ENCODE measurements at places on chromosomes 6 and 20.
A peak's percentile ranks its signal among the peaks of the same experiment; 100 is the strongest.

GRCh38 chr6:154996841-154997311 is 1.8 kb downstream of the TIAM2 start:
- no peak for DNase-seq

DNA sequence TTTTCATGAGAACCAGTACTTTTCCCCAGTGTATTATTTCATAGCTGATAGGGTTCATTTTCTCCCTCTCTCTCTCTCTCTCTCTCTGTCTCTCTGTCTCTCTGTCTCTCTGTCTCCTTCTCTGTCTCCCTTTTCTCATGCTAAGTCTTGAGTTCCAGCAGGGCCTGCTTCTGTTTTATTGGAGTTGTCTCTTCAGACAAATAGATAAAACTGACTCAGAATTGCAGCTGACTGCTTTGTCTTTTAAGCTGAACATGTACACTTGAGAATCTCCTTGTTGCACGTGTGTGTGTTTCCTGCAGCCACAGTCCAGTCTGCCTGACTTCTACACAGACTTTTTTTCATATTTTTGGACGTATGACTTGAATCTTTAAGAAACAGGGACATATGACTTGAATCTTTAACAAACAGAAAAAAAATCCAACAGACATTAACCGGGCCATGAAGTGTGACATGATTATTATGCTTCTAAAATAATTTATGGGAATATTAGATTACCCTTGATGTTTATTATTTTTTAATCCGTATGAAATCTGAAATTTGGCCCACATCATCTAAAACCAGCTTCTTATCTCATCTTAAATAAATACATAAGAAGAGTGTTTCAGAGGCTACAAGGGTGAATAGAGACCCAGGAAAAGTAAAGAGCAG is 71.5 kb downstream of the JAG1 start:
- DNase-seq = no peak

GRCh38 chr20:17822039-17822438 is 122.3 kb downstream of the BANF2 start:
- DNase-seq = no peak

- DNase-seq = no peak
Measured at GRCh38 chr6:87291883-87292282, 30.5 kb upstream of the SMIM8 start.

DNA sequence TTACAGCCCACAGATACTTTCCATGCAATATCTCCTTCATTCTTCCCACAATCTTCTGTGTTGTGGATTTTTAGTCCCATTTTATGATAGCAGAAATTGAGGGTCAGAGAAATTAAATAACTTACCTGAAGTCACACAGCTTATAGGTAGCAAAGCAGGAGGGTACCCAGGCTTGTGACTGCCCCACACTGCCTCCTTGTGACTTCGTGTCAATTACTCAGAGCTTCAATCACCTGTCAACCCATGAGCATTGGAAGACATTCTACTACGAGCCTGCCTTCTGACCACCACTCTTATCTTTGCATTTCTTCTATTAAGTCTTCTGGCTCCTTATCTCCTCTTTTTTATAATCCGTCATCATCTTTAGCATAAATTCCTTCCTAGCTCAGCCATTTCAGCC is 71.6 kb upstream of the NRSN1 start:
- DNase-seq = no peak

DNA sequence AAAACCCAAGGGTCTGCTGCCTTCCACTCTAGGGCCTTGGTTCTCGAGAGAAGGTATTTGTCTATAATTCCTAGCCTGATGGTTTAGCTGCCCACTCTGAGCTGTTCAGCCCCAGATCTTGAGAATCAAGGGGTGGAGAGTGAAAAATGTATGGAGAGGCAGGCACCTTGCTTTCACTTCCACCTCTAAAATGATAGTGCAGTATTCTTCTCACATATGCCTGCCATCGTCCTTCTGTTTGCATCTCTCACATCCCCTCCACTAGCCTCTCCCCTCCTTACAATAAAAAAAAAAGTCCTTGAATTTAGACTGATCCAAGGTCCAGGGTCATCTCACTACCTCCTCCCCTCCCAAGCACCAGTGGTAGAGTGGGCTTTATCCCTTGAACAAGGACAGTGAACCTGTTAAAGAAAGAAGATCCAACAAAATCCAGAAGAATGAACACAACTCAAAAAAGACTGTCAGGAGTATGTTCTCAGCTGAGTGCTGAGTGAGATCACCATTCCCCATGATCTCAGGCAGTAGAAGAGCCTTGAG is 104.2 kb downstream of the HIVEP1 start:
- DNase-seq = no peak

- DNase-seq = peak; percentile 92
Measured at GRCh38 chr6:103081876-103082630, 1688.5 kb downstream of the GRIK2 start.

DNA sequence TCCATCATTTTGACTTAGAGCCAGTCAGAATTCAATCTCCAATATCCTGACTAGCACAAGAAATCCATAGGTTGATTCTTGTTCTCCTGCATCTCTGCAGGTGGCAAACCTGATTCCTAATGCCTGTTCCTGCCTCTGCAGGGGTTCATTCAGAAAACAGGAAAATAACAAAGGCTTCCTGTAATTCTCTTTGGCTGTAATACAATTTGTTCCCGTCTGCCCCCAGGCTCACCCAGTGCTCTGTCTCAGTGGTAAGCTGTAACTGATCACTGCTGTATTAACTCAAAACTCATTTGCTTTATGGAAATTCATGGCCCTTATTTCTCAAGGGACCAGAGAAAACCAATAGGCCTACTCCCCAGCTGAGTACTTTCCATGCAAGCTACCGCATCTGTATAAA is 88.6 kb downstream of the OPRM1 start:
- no peak for DNase-seq

DNA sequence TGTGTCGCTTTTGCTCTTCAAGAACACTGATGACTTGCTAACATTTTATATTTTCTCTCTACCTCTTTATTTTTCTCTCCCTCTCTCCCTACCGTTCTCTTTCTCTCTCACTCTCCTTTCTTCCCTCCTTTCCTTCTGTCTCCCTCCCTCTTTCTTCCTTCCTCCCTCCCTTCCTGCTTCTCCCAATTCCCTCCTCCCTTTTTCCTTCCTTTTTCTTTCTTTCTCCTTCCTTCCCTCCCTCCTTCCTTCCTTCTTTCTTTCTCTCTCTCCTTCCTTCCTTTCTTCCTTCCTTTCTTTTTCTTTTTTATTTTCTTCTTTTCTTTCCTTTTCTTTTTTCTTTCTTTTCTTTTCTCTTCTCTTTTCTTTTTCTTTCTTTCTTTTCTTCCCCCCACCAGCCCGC is 1066.1 kb downstream of the KIF16B start:
- no peak for DNase-seq

DNA sequence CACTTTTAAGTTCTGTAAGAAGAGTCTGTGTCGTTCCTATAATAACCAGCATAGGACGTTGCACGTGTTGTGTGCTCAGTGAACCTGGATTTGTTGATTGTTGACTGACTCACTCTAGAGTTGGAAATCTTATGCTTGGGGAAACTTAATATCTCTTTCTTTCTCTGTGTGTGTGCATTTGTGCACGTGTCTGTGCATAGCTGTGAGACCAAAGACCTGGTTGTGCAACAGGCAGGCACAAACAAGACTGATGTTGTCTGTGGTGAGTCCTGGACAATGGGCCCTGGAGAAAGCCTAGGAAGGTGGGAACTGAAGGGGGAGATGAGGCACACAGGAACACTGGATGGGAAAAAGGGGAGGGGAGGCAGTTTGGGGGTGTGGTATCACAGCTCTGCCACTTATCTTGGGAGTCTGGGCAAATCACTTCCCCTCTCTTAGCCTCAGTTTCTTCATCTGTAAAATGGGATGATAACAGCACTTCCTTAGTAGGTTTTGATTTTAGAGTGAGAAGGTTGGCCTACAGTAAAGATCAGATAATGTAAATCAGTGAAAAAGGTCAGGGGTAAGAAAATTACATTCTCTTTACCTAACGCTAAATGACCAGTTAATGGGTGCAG is 8.4 kb downstream of the CD40 start:
- DNase-seq = no peak

DNA sequence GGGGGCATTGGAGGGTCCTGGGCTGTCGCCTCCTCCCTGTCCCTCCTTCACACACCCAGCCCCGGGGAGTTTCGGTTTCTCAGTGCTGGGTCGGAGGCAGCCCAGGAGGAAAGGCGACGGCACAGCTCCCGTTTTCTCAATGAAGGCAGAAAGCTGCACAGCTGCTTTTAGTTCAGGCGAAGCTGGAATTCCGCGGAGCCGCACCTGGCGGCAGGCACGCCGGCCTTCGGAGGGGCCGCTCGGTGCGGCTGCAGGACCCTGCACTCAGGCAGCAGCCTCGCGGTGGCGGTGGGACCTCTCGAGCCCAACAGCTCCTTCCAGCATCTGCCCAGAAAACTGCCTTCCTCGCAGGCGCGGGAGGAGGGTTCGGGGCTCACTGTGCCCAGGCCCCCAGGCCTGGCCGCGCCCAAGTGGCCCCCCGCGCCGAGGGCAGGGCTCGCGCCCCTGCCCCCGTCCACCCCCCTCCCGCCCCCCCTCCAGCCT is 4.6 kb downstream of the FOXQ1 start:
- DNase-seq = no peak

DNA sequence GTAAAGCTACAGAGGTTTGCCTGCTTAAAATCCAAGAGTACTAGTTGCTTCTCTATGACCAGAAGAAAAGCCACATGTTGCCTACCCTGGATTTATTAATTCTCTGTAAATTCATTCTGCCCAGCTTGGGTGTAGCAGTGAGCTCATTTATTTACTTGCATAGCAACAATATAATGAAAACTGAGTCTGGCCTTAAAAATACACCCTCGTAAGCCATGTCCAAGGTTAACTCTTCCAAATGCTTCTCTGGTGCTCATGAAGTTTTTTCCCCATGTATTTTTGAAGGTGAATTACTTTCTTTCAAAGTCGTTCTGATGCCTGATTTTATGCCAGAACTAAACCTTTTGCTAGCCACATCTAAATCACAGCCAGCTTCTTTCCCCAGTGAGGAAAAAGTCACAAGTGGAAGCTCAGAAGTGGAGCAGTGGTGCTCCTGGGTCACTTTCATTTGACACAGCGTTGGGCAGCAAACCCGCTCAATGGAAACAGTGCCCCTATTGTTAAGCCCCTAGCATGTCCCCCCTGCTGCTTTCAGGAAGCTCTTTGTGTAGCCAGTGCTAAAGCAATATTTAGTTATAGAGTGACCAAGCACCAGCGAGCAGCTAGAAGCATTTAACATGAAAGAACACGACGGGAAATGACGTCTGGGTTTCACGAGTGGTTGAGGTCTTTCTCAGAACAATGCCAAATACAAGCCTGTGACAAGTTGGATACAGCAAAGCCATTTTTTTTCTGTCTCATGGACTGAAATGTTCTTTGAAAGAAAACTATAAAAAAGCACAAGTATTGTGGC is 29.8 kb downstream of the NEDD9 start:
- DNase-seq = no peak

GRCh38 chr6:394641-395289 is 3.2 kb downstream of the IRF4 start:
- DNase-seq = no peak

GRCh38 chr20:4370851-4371250 is 350.9 kb upstream of the PRND start:
- no peak for DNase-seq

GRCh38 chr6:53926505-53926904 is 131.7 kb downstream of the LRRC1 start:
- no peak for DNase-seq

- DNase-seq = no peak
Measured at GRCh38 chr20:23293689-23294088, 56.9 kb upstream of the NXT1 start.

DNA sequence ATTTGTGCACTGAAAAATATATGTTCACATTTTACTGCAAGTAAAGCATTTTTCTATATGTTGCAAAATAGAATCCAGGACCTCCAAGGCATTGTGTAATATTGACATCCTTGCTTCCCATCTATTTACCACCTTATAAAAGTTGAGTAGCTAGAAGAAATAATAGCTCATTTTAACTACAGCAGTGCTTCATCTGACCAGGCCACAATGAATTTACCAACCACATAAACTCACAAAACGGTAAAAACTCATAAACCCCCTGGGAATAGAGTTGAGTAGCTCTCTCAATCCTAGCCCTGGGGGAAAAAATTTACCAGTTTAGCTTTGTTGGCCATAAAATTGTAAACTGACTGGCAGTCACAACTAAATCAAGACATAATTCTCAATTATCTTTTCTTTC is 3.9 kb downstream of the ATXN1 start:
- no peak for DNase-seq

GRCh38 chr6:35376281-35376680 is 33.9 kb downstream of the PPARD start:
- no peak for DNase-seq

DNA sequence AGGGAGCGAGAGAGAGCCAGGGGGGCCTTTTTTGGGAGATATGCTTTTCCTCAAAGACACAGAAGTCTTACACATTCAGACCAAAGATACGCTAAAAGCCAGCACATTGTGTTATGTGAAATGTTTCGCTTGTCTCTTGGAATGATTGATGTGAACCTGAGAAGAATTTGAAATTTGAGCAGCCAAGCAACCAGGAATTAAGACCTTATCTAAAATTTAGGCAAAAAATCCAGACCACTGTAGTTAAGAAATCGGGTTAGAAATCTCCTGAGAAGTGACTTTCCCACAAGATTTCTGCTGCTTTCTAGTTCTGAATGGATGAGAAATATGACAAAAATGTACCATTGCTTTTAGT is 223.2 kb upstream of the GMDS start:
- DNase-seq = no peak

DNA sequence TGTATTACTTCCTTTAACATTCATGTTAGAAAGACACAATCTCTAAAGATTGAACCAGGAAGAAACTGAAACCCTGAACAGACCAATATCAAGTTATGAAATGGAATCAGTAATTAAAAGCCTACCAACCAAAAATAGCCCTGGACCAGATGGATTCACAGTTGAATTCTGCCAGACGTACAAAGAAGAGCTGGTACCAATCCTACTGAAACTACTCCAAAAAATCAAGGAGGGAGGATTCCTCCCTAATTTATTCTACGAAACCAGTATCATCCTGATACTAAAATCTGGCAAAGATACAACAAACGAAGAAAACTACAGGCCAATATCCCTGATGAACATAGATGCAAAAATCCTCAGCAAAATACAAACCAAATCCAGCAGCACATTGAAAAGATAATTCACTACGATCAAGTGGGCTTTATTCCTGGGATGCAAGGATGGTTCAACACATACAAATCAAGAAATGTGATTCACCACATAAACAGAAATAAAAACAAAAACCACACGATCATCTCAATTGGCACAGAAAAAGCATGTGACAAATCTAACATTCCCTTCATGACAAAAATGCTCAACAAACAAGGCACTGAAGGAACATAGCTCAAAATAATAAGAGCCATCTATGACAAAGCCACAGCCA is 15.0 kb downstream of the CDK19 start:
- no peak for DNase-seq

- no peak for DNase-seq
Measured at GRCh38 chr6:87799651-87800050, 97.6 kb upstream of the AKIRIN2 start.

GRCh38 chr6:568954-569523 is 87.9 kb downstream of the HUS1B start:
- no peak for DNase-seq

- peak; percentile 53 for DNase-seq
Measured at GRCh38 chr6:72624557-72625160, 2.8 kb downstream of the KCNQ5 start.

GRCh38 chr20:50491926-50492634 is 18.1 kb upstream of the PTPN1 start:
- no peak for DNase-seq

GRCh38 chr6:33440649-33441309 is 13.6 kb upstream of the ZBTB9 start:
- no peak for DNase-seq
